NCI-H446 treated with DMSO at 0.1 percent for 48 hours (cell line): ENCODE measurements at places on chromosomes 5 and 9.

- no peak for DNase-seq
Observed at GRCh38 chr5:141484641-141485311, at the start of gene PCDHGC4. Gene PCDHGC4, plus strand, starts transcription at chr5:141485030. Its CDS starts 144 bp downstream, at chr5:141485174.

GRCh38 chr9:14301583-14302021 is 12.3 kb downstream of the NFIB start:
- DNase-seq = peak; percentile 100

GRCh38 chr9:93592008-93592642 is 15.7 kb downstream of the PHF2 start:
- DNase-seq = no peak

DNA sequence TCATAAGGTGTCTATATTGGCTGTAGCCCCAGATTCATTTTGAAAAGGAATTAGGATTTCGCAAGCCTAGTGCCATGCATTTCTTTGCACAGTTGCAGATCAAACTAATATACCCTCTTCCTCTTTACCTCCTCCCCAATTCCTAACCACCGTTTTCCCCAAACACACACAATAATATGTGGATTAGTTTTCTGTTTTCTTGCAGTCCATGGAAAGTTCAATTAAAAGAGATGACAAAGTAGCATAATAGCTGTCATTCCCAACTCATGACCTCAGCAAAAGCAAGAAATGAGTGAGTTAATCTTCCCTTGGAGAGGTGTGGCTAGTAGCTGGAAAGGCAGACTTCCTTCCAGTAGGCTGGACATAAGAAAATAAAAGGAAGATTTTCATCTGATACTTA is 349.1 kb downstream of the TMEM232 start:
- DNase-seq = no peak

- no peak for DNase-seq
Observed at GRCh38 chr5:78624011-78624541, 24.5 kb downstream of the LHFPL2 start.

GRCh38 chr9:101029315-101030085 is 973 bp downstream of the PLPPR1 start:
- DNase-seq = no peak

- no peak for DNase-seq
Observed at GRCh38 chr9:131627648-131628458, 82.5 kb downstream of the PRRT1B start.

DNA sequence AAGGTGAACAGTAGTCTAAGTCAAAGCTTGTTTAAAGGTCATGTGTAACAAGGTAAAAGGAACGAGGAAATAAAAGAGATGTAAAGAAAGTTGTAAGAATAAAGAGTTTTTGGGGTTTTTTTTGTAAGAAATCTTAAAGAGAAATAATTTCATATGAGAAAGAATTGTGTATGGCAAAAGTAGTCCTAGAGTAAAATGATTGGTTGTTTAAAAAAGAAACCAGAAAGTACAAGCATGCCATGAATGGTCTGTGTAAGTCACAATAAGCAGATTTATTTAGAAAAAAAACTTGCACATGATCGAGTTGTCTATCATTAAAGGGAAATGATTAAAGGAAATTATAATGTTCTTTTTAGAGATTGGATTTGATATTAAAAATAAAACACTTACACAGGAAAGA is 172.6 kb upstream of the TUSC1 start:
- DNase-seq = no peak

GRCh38 chr9:19456996-19457692 is 48.3 kb downstream of the ACER2 start:
- DNase-seq = peak; percentile 48

DNA sequence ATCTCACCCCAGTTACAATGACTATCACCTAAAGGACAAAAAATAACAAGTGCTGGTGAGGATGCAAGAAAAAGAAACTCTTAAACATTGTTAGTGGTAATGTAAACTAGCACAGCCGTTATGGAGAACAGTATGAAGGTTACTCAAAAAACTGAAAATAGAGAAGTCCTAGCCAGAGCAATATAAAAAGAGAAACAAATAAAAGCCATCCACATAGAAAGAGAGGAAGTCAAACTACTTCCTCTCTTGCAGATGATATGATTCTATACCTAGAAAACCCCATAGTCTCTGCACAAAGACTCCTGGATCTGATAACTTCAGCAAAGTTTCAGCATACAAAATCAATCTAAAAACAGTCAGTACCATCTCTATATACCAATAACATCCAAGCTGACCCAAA is 221.5 kb upstream of the FAM174A start:
- no peak for DNase-seq

DNA sequence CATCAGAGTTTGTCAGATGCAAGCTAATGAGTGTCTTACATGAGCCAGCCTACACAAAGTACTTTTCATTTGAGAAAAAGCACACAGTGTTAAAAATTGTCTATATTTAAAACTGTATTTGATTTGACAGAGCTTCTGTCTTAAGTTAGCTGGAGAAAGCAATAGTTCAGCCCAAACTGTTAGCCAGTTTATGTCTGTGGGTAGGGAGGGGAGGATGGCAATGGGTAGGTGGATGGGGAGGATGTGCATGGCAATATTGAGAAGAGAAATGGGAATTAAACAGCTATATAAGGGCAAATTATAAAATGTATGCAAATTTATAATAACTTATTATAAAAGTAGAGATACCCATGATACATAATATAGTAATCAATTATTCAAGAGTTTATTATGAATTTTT is 31.3 kb downstream of the CDH9 start:
- DNase-seq = no peak

GRCh38 chr9:6382681-6383080 is 30.3 kb upstream of the UHRF2 start:
- DNase-seq = no peak

GRCh38 chr9:113955076-113955752 is 79.1 kb downstream of the ZNF618 start:
- no peak for DNase-seq

- DNase-seq = no peak
Observed at GRCh38 chr9:71472400-71472799, 295.9 kb downstream of the CEMIP2 start.

DNA sequence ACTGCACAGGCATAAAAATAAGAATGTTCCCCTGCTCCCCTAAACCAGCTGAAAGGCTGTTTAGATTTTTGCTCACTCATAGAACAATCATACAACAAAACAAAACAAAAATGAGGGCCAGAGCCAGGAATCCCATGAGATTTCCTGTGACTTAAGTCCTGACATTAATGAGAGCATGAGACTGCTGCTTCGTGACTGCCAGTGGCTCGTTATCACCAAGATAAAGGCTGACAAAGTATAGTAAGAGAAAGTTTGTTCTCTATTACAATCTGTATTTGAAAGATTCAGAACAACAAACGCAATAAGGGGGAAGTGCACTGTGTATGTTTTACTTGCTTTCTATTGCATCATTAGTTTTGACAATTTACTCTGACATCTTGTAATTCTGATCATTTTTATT is 837.1 kb upstream of the C9orf72 start:
- no peak for DNase-seq

DNA sequence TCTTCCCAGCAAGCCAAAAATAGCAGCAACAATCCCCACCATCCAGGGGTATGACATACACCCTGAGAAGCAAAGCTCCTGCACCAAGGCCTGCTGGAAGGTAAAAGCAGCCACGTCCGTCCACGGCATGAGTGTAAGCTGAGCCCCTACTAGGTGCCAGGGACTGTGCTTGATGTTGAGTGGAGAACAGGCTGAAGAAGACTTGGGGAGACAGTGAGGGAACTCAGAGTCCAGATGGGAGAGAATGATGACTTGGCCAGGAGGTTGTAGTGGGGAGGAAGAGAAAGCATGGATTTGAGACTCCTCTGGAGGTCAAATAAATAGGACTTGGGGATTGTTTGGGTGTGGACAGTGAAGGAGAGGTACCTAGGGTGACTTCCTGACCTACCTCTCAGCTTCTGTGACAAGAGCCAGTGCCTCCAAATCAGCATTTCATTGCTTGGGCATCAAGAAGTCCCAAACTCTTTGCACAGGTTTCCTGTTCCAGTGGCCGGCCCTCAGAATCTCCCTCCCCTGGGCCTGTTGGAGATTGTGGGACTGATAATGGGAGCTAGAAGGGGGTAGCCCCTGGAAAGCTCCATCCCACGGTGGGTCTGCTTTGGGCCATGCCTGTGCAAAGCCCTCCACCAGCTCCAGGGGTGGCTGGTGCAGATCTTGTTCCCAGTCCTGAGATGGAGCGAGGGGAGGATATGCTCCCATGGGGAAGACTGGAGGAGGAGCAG is 58.3 kb upstream of the ADAMTS2 start:
- no peak for DNase-seq
